ENCODE measurements at places on chromosomes 2 and 18.

- DNase-seq: no peak
These were observed 421.5 kb downstream of the ZNF521 start for GRCh38 chr18:24930478-24930877.

GRCh38 chr2:108786354-108787215, at the start of gene CCDC138:
Gene CCDC138 (plus strand): TSS chr2:108786771. CDS start chr2:108786823, 52 bp downstream.
- peak; percentile 92 for DNase-seq

GRCh38 chr2:130963849-130964793, 127.4 kb downstream of the ARHGEF4 start:
- peak; percentile 27 for DNase-seq

GRCh38 chr2:207133820-207134519, 31.8 kb downstream of the KLF7 start:
- DNase-seq: peak; percentile 90

- no peak for DNase-seq
These were observed 116.3 kb downstream of the ZNF532 start for GRCh38 chr18:58980991-58981390.

DNA sequence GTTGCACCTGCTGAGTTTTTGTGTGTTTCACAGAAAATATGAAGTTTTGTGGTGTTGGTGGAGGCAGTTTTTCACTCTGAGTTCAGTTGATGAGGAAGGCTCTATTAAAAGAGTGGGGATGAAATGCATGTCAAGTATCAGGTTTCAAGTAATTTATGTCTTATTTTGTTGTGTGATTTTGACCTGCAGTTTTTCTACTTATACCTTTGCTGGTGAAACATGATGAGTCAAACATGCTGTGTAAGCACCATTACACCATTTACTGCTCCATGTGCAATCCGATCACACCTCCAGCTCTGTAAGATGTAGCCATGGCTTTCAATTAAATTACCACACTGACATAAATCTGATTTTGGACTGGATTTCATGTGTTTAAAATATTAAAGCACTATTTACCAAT, 174.5 kb upstream of the ZEB2 start:
- DNase-seq: no peak

DNA sequence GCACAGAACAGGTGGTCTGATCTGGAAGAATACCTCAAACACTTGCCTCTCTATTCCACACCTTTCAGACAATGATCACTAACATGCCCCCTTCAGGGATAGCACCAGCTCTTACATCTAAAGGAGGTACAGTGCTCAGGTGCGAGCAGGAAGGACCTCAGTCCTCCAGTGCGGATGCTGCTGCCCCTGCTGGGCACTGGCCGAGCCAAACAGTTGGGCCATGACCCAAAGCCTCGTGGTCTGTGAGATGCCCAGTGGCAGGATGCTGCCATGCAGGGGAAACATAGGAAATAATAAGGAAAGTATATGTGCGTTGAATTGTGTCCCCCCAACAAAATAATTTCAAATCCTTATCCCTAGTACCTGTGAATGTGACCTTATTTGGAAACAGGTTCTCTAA, 243.7 kb downstream of the NDUFA10 start:
- DNase-seq: peak; percentile 2

DNA sequence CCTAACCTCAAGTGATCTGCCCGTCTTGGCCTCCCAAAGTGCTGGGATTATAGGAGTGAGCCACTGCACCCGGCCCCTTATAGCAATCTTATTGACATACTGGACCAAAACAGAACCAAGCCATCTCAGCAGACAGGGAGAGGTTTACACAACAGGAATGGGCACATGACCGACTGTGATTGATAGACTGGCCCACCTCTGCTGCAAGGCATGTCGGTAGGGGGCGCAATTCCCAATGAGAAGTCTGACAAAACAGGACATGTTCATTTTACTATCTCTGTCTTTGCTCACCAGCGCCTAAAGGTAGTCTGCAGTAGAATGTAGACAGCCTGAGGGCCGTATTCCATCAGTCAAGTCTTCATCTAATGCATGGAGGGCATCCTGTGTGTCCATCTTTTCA, 2.0 kb downstream of the LYPD6B start:
- no peak for DNase-seq

DNA sequence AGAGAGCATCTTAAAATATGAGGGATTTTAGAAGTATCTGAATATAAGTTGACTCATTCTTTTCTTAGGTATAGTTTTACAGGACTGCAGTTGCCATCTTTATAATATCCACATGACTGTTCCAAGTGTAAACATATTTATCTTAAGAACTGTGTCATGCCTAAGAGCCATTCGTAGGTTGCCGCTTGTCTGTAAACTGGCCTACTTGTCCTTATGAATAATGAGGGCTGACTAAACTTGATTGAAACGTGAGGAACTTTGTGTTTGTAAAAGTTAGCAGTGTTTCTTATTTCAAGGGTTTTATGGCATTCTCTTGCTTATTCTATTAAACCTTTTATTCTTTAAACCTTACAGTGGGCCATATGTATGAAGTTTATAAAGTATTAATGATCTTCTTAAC, 99.6 kb downstream of the MAP3K20 start:
- no peak for DNase-seq

GRCh38 chr18:51881394-51881793, 458.6 kb upstream of the DCC start:
- DNase-seq: no peak

Measured in right hindlimb (tissue), 1 donor.